ENCODE measurements at places on chromosomes 6 and 20.

- no peak for DNase-seq
Measured at GRCh38 chr20:1803061-1803931, 91.9 kb upstream of the SIRPA start.

- DNase-seq = no peak
Measured at GRCh38 chr6:44956396-44956795, 371.7 kb upstream of the RUNX2 start.

GRCh38 chr20:9203081-9203447 lies 134.2 kb downstream of the PLCB4 start:
- no peak for DNase-seq

GRCh38 chr6:14722001-14722562 lies 523.8 kb upstream of the JARID2 start:
- no peak for DNase-seq

DNA sequence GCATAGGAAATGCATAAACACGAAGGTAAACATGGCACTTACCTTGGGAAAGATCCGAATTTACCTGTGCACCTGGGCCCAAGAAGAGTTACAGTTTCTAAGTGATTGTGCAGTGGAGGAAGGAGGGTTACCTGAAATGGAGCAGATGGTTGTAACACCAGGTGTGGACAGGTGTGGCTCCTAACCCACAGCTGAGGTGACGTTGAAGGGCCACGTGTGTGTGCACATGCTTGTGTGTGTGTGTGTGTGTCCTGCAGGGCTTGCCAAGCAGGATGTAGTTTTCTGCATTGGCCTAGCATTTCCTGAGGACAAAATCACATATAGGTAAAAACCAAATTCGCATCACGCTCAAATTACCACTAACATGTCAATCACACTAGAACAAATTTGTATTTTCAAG lies 240.8 kb downstream of the ANKRD60 start:
- no peak for DNase-seq

- DNase-seq = no peak
Measured at GRCh38 chr6:64143101-64143500, 507.5 kb downstream of the PHF3 start.

DNA sequence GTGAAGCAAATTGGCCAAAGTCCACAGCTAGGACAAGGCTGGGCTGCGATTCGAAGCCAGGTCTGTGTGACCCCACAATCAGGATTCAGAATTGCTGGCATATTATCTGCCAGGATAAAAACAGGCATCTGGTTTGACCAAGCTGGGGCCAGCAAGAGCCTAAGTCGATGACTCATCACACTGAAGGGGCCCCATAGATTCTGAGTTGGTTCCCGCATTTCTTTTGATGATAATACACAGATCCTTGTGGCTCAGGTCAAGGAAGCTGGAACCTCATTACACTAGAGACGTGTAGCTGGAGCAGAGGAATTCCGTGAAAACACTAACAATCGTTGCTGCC lies 6.5 kb downstream of the KCNB1 start:
- no peak for DNase-seq

- DNase-seq = no peak
Measured at GRCh38 chr6:169263374-169263773, 9.7 kb upstream of the THBS2 start.

DNA sequence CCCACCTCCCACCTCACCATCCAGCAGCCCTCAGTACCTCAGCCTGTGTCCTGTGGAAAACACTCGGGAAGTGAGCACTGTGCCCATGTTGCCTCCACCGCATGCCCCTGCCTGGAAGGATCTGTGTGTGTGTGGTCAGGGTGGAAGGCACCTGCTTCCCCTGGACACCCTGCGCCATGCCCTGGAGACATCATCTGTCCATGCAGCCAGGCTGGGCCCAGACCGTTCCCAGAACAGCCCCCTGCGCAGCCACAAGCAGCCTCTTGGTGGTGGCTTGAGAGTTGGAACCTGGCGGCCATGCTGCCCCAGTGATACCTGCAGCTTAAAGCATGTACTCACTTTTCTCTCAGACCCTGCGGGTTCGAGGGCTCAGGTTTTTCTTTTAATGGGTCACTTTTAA lies 34.9 kb upstream of the SLC22A1 start:
- DNase-seq = no peak

GRCh38 chr6:71126506-71126905 lies 162.1 kb upstream of the OGFRL1 start:
- no peak for DNase-seq

GRCh38 chr6:33924681-33925080 lies 120.9 kb upstream of the MLN start:
- no peak for DNase-seq

GRCh38 chr6:167682125-167682524 lies 144.6 kb upstream of the AFDN start:
- no peak for DNase-seq

DNA sequence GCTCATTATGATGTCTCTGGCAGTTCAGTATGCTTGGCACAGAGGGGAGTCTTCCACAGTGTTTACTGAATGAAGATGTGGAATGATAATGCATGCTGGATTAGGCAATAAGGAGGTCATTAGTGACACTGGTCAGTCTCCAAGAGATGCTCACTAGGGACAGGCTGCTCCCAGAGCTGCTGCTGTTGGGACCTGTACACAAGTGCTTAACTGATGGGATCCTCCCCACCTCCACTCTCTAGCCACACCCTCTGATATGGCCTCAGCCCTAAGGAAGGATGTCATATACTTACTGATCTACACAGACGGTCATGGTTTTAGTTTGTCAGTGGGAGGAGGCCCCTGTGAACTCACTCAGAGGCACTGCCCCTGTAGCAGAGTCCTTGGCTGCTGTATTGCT lies 73.4 kb downstream of the MYB start:
- no peak for DNase-seq

GRCh38 chr6:8958894-8959511 lies 523.7 kb upstream of the SLC35B3 start:
- no peak for DNase-seq

DNA sequence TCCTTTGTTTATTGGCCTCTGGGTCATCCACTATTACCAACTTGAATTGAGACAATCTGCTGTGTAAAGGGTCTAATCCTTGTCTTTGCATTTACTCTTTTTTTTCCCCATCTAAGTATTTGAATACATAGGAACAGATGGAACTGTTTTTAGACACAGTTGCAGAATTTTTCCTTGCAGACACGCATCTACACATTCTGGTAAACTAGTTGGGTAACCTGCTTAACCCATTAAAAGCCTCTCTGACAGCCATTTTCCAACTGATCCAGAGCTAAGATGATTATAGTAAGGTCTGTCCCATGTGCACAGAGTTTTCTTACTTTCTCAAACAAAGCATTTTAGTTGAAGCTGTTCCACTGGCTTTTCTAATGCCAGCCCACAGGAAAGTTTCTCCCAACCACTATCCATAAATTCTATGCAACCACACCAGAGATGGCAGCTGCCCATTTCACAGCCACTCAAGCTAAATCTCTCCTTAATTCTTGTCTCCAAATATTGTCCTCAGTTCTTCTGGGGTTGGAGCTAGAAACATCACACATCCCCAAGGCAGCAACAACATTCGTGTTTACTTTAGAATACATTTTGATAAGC lies 492.1 kb downstream of the MAFB start:
- no peak for DNase-seq

DNA sequence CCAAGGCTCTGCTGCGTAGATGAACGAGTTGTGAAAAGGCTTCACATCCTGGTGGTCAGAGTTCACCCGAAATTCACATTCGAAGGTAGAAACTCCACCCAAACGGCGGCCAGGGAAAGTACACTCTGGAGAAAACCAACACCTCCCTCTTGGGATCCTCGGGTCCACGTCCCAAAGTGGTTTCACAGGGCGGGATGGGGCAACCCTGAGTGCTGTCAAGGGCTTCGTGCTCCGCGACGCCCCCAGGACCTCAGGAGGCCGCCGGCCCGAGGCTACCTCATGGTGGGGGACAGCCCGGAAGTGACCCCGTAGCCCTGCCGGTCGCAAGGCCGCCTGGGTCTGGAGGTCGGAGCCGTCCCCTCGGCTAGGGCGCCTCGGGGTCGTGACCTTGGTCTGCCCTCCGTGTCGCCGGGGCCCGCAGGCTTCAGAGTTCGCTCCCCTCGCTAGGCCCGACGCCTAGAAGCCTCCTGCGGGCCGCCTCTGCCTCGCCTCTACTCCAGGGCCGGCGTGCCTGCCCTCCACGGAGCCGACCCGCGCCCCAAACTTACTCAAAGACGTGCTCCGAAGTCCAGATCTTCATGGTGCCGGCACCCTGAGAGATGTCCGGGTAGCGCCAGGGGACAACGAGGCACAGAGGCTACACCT lies at the start of gene PRELID3B:
Gene PRELID3B, minus strand, starts transcription at position 636 of the 645 bp plus-strand sequence. Its CDS starts 56 bp downstream, at position 580.
- DNase-seq = no peak

GRCh38 chr6:167826896-167827582 lies at the start of gene AFDN:
Gene AFDN (plus strand): TSS chr6:167826911. CDS start chr6:167827133, 222 bp downstream.
- no peak for DNase-seq

DNA sequence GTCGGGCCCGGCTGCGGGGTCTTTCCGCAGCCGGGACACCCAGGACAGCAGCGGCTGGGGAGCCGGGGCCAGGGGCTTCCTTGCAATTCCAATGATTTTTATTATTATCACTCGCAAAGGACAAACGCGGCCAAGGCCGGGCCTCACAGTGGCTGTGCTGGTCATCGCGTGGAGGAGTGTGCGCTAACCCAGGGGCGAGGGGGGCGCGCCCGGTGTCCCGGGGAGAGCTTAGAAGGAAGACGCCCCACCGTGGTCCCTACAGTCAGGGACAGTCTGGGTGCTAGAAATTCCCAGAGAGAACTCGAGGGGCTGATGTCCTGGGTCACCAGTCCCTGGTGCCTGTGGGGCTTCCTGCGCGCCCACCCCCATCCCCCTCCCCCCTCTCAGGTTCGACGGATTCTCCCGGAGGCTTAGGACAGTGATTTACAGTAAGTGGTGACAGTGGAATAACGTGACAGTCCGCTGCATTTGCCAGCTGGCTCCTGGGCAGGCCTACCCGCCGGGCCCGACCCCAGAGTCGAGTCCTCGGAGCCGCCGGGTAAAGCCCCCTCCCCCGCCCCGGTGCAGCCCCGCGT lies 9.5 kb downstream of the FOXC1 start:
- no peak for DNase-seq

GRCh38 chr6:156773476-156773875 lies 3.7 kb upstream of the ARID1B start:
- DNase-seq = no peak

DNA sequence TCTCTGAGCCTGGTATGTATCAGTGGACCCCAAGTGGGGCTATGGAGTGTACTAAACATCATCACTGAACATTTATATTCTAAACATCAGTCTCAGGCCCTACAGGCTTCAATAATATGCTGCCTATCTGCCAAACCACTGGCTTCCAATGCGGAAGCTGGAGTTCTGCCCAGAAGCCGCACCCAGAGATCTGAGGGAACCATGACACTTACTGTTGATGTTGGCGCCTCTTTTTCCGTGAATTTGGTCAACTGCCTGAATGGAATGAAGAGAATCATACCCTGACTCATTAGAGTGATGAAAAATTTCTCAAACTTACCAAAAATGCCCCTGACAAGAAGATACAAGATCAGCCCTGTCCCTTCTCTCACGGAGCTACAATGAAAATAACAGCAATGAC lies 66.2 kb downstream of the SLC22A23 start:
- no peak for DNase-seq

- DNase-seq = no peak
Measured at GRCh38 chr20:63529180-63529860, 7.9 kb downstream of the PTK6 start.

DNA sequence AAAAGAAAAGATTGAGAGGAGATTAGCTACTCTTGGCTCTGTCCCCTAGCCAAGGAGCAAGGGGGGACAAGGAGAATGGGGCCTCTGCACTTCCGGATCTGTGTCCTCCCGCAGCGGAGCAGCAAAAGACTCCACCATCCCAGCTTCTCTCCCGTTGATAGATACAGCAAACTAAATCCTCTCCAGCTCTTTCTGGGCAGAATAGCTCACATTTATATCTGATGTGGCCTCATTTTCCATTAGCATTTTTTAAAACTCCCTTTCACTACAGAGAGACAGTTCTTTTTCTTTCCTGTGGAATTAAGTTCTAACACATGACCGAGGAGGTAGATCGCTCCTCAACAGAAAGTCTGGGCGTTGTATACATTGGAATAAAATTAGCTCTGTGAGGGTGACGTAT lies 260.9 kb upstream of the SOX4 start:
- DNase-seq = no peak

DNA sequence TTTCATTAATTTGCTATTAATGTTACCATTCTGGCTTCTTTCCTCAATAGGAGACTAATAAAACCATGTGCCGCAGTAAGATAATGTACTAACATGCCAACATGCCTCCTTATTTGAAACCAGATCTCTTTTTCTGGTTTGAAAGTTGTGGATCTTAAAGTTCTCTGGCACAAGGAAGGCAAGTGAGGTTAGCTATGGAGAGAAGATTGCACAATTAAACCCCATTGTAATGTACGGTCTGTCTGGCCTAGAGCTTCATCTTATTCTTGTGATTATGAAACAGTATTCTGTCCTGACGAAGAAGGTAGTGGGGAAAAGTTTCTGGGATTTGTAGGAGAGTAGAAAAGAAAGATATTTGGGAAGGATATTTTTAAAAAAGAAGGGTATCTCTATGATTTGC lies 68.4 kb downstream of the EYA4 start:
- no peak for DNase-seq

GRCh38 chr6:85134172-85134571 lies 315.7 kb upstream of the NT5E start:
- no peak for DNase-seq

DNA sequence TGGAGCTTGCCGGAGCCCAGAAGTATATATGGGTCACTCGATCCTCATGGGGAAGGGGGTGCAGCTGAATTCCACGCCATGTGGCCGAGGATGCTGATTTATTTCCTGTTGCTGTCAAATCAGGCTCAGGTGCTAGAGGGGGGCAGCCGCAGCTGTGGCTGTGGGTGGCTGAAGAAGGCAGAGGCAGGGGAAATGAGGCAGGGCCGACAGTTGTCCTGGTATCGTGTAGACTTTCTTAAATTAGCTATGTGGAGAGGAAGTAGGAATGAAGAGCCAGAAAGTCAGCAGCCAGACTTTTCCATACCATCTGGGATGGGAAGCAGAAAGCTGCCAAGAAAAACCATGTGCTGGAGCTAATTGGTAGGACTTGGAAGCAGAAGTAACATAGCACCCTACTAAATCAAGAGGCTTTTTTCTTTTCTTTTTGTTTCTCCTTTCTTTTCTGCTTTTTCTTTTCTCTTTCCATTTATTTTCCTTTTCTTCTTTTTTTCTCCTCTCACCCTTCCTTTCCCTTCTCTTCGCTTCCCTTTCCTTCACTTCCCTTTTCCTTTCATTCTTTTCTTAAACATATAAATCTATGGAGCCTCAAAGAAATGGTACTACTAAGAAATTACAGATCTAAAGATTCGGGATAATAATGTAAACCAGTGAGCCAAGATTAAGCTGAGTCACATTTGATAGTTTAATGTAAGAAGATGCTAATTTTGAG lies 90.6 kb upstream of the CD83 start:
- no peak for DNase-seq

DNA sequence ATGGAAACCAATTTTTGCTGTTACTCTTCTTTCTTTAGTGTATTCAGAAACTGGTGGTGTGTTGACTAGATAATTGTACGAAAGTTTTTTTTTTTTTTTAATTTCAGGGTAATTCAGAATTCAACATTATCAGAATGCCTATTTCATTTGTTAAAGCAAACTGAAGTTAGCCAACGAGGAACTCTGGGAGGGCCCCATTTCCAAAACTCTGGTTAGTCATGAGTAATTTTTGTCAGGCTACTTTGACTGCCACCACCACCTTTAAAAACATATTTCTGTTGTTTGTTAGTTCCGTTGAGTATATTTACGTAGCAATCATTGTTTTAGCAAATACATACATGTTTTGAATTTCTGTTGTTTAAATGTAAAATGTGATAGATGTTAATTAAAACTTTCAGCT lies 763 bp downstream of the ZKSCAN8 start:
- DNase-seq = no peak

All from stimulated activated CD8-positive, alpha-beta memory T cell treated with anti-CD3 and anti-CD28 coated beads, Interleukin-7, amount 100 ng/mL, for 1 hour (primary cell).